ENCODE measurements at places on chromosomes 6 and 20.

- DNase-seq = no peak
Measured at GRCh38 chr20:35273449-35274171, 4.3 kb downstream of the MMP24OS start.

- no peak for DNase-seq
Measured at GRCh38 chr6:152821525-152821924, 70.9 kb downstream of the VIP start.

DNA sequence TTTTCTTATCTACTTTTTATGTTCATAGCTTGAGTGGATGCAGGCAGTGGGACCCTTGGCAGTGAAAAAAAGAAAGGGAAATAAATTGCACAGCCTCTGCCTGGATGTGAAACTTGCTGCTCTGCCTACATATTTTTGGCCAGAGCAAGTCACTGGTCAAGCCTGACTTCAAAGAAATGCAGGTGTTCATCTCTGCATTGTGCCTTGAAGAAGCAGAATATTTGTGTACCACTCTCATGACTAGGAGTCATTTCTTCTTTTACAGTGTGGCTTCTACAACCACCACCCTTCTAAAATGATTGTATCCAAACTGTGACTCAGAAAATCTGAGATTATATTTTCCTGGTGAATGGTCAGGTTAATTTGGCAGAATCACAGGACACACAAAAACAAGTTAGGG is 2.5 kb upstream of the KATNA1 start:
- no peak for DNase-seq

DNA sequence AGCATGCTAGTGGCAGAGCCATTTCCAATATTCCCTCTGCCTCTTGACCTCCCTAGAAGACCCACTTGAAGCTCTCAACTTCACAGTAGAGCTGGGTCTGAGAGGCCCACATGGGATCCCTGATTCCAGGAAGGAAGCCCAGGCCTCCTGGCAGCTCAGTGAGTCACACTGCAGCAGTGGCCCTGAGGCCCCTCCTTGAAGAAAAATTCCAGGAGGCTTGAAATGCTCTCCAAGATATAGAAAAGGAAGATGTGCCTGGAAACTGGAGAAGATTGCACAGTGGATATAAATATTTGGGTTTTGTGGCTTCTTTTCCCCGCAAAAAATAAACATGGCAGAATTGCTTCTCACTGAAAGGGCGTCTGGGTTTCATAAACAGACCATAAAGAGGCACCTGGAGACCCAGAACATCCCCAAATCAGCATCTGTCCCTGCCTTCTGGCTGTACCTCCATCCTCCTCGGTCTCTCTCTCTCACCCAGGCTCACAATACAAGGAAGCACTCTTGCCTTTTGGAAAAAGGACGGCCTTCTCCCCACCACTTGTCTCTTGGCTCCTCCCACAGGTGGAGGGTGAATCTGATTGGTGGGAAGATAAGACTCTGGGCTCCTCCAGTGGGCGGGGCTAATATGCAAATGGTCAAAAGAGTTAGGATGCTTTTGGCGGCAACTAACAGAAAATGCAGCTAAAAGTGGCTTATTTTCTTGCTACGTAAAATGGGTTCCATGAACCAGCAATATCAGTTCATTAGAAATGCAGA is 200.0 kb upstream of the SULF2 start:
- no peak for DNase-seq

DNA sequence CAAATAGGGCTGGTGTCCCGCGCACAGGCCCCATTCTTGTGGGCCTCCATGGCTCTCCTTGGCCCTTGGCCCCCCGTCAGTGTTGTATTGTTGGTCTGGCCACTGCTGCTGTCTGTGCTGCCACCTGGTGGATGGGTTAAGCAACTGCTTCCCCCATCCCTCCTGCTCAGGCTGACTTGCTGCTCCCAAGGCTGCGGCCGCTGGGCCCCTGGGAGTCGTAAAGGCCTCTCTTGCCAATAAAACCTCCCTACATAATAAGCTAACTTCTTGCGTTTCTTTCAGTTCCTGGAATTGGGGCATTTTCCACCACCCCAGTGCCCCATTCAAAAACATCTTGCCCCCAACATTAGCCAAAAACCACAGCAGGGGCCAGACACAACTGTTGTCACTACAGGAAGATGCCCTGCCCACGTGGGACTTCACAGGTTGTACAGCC is 27.1 kb downstream of the CD83 start:
- peak; percentile 3 for DNase-seq

GRCh38 chr6:90860822-90861601 is 274.1 kb upstream of the MAP3K7 start:
- no peak for DNase-seq

All from DMS153 (cell line).